A549 treated with CORT108297 at 1 μM for 4 hours (cell line): ENCODE measurements at places on chromosomes 12 and 14. TPM values are rescaled to one million over a fixed set of nuclear protein-coding genes. Genes with fewer than 3 reads are reported as not detected.

The MANSC4 gene
- not detected in 5 replicates for total RNA-seq

The ACRBP gene
- 0.11 to 0.34 TPM (median 0.16 TPM) in 5 replicates for total RNA-seq

The LBHD2 gene
- total RNA-seq = 0.12 to 0.39 TPM (median 0.27 TPM) in 3 of 5 replicates, not detected in the others

The TMEM179 gene
- total RNA-seq = 0.21 to 0.32 TPM (median 0.28 TPM) in 5 replicates

The SLCO1B1 gene
- 0.35 to 0.46 TPM (median 0.42 TPM) in 5 replicates for total RNA-seq

The SPX gene
- 1.9 to 2.9 TPM (median 2.5 TPM) in 5 replicates for total RNA-seq

The MSI1 gene
- 1.1 to 1.4 TPM (median 1.2 TPM) in 5 replicates for total RNA-seq

The KLRB1 gene
- not detected in 5 replicates for total RNA-seq

The LRRC9 gene
- not detected in 5 replicates for total RNA-seq

The GAS2L3 gene
- 5.7 to 9.2 TPM (median 8.5 TPM) in 5 replicates for total RNA-seq

The SLC6A15 gene
- 3.0 to 4.2 TPM (median 3.9 TPM) in 5 replicates for total RNA-seq

The KRT7 gene
- 4,100 to 4,959 TPM (median 4,677 TPM) in 5 replicates for total RNA-seq

The PZP gene
- not detected in 5 replicates for total RNA-seq

The GPN3 gene
- 30.6 to 35.0 TPM (median 32.8 TPM) in 5 replicates for total RNA-seq

The NR2C1 gene
- total RNA-seq = 22.8 to 27.5 TPM (median 26.0 TPM) in 5 replicates

The PLA2G1B gene
- total RNA-seq = 0.24 TPM in 1 of 5 replicates, not detected in the others

The SRGAP1 gene
- total RNA-seq = 9.1 to 11.4 TPM (median 10.6 TPM) in 5 replicates

The ERBB3 gene
- 1.0 to 1.8 TPM (median 1.6 TPM) in 5 replicates for total RNA-seq

The BICDL1 gene
- 2.7 to 4.8 TPM (median 4.3 TPM) in 5 replicates for total RNA-seq

The RNF212B gene
- total RNA-seq = not detected in 5 replicates

The FAM90A1 gene
- 0.03 to 0.10 TPM (median 0.07 TPM) in 5 replicates for total RNA-seq

The KCNH3 gene
- 1.8 to 2.9 TPM (median 2.8 TPM) in 5 replicates for total RNA-seq

The NPFF gene
- total RNA-seq = not detected in 5 replicates

The EP400 gene
- total RNA-seq = 22.7 to 26.0 TPM (median 25.4 TPM) in 5 replicates

The SYNJ2BP gene
- total RNA-seq = 8.2 to 11.7 TPM (median 11.2 TPM) in 5 replicates
